ENCODE measurements at places on chromosomes 5 and 9. TPM values are rescaled to one million over a fixed set of nuclear protein-coding genes. Genes with fewer than 3 reads are reported as not detected.

Gene SMIM33
- not detected for total RNA-seq

Gene SLC34A1
- total RNA-seq, result not detected

Gene OR1B1
- not detected for total RNA-seq

Gene SLC4A9
- total RNA-seq, result not detected

Gene PHPT1
- total RNA-seq, result 71.7 TPM

Gene NMUR2
- not detected for total RNA-seq

Gene ESM1
- 0.19 TPM for total RNA-seq

Gene ECM2
- 46.1 TPM for total RNA-seq

Gene CER1
- not detected for total RNA-seq

Gene PTGES
- 7.9 TPM for total RNA-seq

Gene FBP1
- total RNA-seq, result 4.2 TPM

Gene NOXA1
- 2.7 TPM for total RNA-seq

Gene GABRA1
- total RNA-seq, result not detected

Gene C6
- 2.6 TPM for total RNA-seq

Gene CTXN3
- not detected for total RNA-seq

Gene DOK3
- total RNA-seq, result 8.0 TPM

Gene IL5
- total RNA-seq, result not detected

Gene ORM2
- total RNA-seq, result not detected

Gene FST
- 18.3 TPM for total RNA-seq

Data from posterior vena cava (tissue), 2 donors.